ENCODE measurements at places on chromosomes 13 and 19.

GRCh38 chr13:21964686-21965085, 293.8 kb downstream of the FGF9 start:
- DNase-seq, result no peak

GRCh38 chr19:41784312-41784711, 12.1 kb upstream of the CEACAM3 start:
- DNase-seq, result no peak

DNA sequence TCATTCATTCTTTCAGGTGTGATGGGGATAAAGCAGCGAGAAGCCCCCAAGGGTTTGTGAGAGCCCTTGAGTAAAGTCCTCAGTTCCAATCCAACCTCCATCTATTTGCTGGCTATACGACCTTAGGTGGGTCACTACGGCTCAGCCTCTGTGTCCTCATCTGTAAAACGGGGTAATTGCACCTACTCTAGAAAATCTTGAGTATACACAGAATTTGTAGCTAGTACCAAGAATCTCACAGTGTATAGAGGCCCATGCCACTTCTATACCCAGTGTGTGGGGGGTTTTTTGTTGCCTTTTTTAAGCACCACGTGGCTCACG, 406 bp upstream of the DNMT1 start:
- no peak for DNase-seq

GRCh38 chr13:41299316-41300094, 11.6 kb upstream of the NAA16 start:
- DNase-seq, result no peak

GRCh38 chr19:33245948-33246708, 20.5 kb upstream of the SLC7A10 start:
- DNase-seq, result no peak

DNA sequence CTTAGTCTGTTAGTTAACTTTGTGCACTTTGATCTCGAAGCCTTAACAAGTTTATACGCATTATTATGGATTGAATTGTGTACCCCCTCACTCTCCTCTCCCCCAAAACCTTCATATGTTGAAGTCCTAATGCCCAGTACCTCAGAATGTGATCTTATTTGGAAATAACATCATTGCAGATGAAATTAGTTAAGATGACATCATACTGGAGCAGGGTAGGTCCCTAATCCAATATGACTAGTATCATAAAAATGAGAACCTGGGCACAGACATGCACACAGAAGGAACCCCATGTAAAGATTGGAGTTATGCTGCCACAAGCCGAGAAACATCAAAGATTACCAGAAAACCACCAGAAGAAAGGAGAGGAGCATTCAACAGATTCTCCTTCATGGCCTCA, 85.8 kb upstream of the TSC22D1 start:
- DNase-seq, result no peak

DNA sequence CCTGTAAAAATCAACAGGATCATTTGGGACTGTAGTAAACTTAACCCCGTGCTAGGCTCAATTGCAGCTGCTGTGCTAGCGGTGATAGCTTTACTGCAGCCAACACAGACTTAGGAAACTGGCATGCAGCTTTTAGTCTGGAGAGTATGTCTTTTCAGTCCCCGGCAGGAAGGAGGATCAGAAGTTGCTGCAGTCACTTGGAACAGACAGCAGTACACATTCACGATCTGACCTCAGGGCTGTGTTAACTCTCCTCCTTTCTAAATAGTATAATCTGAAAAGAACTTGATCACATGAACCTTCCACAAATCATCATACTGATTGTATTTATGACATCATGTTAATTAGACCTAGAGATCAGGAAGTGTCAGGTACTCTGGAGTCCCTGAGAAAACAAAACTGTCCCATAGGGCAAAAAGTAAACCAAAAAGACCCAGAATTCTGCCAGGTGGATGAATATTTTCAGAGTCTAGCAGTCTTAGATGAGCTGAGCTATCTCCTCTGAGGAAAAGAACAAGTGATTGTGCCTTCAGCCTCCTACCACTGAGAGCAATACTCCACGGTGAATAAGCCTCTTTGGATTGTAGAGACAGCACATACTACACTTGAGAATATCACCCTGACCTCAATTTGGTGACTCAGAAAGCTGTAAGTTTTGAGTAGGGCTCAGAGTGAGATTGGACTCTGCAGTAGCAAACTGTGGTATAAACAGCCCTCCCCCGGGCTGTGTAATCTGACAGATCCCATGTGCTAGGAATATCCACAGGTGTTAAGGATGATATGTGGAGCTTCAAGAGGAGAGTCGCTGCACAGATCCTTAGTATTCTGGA, 181.0 kb upstream of the GPR12 start:
- DNase-seq, result no peak

DNA sequence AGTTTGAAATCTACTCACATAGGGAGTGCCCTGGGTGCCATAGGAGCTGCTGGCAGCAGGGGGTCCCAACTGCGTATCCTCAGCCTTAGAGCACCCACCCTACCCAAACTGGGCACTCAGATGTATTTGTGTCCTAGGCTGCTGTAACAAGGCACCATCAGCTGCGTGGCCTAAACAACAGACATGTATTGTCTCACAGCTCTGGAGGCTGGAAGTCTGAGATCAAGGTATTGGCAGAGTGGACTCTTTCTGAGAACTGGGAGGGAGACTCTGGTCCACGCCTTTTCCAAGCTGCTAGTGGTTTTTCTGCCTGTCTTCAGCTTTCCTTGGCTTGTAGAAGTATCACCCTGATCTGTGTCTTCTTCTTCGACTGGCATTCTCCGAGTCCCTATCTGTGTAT, 83.6 kb downstream of the FGF14 start:
- no peak for DNase-seq

DNA sequence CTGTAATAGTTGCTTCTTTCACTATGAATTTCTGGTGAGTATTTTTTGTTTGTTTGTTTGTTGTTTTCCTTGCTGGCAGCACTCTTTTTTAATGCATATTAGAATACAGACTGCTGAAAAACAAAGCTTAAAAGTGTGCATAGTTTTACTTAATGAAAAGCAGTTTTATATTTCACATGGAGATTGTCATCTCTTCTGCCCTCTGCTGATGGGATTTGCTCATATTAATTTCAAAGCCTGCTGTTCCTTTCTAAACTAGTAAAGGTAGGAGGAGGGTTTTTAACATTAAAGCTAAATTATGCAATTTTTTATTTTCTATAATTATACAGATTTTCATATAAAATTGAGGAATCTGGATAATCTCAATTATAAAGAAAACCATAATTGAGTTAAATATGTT, 692.6 kb upstream of the SLITRK1 start:
- DNase-seq, result no peak

DNA sequence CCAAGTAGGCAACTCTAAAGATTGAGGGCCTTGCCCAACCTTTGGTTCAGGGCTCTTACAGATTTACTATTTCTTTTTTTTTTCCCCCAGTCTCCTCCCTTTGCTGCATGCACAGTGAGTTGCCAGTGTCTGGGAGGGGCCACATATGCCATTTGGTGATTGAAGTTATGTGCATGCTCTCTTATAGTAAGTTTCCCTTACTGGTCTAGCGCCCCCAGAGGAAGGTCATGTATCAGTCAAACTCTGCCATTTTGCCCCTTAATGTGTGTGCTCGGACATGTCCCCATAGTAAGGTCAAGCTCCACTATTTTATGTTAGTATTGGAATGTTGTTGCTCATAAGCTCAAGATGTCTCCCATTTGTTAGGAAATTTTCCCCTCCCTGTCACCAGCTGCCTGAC, 1138.0 kb upstream of the SLC10A2 start:
- no peak for DNase-seq

- peak; percentile 77 for DNase-seq
These were observed 195.6 kb downstream of the GGACT start for GRCh38 chr13:100392709-100393630.

All from urothelium cell line (cell line).